ENCODE measurements at places on chromosomes 16 and 17.

- no peak for DNase-seq
These were observed 16.7 kb upstream of the SLC12A3 start for GRCh38 chr16:56848029-56848936.

GRCh38 chr17:2751491-2751890 lies 2.0 kb upstream of the CCDC92B start:
- no peak for DNase-seq

GRCh38 chr17:76123749-76124581 lies 17.1 kb downstream of the FOXJ1 start:
- no peak for DNase-seq

DNA sequence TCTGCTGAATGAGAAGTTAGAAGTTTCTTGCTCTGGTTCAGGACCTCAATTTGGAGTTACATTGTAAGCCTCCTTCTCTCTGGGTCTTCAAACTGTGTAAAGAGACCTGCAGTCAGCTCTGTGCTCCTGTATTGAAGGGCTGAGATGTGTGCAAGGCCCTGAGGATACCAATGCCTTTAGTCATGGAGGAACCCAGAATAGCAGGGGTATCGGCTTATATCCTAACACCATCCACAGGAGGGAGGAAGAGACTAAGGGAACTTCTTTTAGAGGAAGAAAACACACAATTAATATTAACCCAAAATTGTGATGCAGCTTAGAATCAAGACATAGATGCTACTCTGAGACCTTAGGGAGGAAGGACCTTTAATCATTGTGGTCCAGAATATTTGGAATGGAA lies 36.5 kb downstream of the GLP2R start:
- DNase-seq, result no peak

- DNase-seq, result no peak
These were observed 7.5 kb upstream of the SLC6A4 start for GRCh38 chr17:30243002-30243401.

DNA sequence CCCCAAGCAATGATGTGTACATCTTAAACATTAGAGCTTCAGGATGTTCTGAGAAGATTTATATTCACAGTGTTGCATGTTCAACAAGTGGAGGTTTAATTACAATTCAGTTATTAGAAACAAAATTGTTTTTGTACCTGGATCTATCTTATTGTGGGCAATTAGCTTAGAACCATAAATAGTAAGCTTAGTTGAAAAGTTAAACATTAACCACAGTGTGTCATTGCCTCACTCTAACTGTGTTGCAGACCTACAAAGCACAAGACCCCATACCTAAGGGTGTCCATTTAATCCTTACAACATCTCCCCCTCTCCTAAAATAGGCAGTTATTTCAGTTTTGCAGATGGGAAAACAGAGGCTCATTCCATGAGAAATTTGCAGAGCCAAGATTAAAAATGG lies 632.0 kb upstream of the SOX9 start:
- no peak for DNase-seq

GRCh38 chr16:84992717-84993075 lies 18.6 kb downstream of the ZDHHC7 start:
- no peak for DNase-seq

DNA sequence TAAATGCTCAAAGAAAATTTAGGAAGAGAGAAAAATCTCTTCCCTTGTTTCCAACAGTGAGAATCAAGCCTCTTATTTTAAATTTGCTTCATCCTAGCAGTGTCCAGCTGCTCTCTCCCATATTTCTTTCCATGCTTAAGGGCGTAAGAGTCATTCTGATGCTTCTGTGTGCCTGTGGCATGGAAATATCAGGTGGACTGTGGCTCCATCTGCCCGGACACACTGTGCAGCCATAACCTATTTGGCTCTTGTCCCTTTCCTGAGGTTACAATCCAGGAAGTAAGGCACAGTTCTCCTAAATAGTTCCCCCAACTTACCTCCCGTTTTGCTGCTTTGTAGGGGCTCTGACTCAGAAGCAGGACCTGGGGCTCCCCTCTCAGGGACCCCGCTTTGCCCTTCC lies 6.3 kb upstream of the KRT222 start:
- no peak for DNase-seq

DNA sequence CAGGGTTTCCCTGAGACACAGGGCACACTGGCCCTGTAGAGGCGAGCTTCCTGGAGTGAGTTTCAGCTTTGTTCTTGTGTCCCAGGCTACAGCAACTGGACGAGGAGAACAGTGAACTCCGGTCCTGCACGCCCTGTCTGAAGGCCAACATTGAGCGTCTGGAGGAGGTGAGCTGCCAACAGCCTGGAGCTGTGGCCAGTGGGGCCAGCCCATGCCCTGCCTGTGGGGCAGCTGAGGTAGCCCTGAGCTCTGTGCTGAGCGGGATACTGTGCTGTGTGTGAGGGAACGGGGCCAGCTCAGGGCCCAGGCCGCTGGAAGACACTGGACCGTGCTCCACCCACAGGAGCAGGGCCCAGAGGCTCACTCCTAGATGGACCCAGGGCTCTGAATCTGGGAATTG lies 8.7 kb upstream of the CAPN15 start:
- DNase-seq, result no peak

DNA sequence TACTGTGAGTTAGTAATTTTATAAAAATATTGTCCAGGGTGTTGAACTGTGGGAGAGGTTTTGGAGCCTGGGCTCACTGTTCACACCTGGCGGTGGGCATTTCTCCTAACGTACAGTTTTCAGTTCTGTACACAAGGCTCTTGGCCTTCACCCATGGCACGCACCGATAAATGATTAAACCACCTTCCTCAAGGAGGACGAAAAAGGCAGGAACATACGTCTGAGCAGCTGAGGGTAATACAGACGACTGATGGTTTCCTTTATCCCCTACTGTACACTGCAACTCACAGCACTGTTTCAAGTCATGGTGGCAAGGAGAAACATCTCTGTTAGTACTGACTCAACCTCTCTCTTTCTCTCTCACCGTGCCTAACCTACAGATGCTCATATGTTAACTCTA lies 1.4 kb upstream of the ST6GALNAC1 start:
- no peak for DNase-seq

DNA sequence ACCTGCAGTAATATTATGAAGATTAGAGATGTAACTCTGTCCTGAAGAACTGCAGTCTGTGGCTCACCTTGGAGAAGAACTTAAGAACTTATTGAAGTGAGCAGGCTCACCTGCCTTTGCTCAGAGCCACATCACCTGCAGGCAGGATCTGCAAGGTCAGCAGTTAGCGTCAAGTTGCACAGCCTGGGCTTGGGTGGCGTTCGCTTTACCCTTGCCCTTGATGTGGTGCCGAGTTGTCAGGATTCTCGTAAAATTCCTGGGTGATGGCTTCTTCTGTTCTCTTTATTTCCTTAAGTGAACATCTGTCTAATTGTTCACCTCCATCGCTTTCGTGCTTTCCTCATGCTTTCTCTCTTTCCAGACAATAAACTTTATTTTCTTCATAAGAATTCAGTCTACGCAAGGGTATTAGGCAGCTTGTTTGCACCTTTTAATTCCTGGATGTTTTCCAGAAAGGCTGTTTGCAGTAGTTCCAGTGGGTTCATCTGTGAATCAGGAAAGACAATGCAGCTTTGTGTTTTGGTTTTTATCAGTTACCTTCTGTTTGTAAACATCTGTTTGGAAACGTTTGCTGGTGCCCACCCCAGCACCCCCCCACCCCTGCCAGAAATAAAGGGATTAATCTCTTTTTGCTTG lies 254.3 kb downstream of the WWOX start:
- no peak for DNase-seq

DNA sequence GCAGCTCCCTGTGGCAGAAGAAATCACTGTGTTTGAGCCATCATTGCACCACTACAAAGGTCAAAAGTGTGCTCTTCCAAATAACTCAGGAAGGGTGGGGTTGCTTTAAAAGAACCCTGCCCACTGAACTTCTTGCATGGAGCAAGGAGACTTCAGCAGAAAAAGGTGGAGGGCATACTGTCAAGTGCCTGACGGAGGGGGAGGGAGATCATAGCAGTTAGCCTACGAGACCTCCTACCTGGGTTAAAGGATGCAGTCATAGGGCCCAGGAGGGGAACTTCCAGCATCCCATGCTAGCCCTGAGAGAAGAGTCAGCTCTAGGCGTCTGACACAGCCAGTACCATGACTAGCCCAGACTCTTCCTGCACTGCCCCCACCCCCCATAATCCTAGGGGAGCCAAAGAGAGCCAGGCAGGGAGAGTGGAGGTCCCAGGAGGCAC lies 45.3 kb upstream of the MSI2 start:
- no peak for DNase-seq

DNA sequence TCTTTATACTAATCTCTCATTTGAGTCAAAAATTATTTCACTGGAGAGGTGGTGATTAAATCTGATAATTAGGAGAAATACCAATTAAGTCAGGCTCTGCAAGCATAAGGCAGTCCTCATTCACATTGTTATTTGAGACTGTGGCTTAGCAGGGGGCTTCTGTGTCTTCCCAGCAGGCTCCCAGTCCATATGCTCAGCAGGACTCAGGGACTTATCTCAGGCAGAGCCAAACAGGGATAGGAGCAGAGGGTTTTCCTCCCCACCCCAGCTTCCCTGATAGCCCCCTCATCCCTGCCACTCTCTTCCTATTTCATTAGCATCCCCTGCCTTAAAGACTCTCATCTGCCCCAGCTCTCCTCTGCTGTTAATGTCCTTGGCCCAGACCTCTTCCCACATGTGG lies 104.3 kb upstream of the DNAH9 start:
- no peak for DNase-seq

DNA sequence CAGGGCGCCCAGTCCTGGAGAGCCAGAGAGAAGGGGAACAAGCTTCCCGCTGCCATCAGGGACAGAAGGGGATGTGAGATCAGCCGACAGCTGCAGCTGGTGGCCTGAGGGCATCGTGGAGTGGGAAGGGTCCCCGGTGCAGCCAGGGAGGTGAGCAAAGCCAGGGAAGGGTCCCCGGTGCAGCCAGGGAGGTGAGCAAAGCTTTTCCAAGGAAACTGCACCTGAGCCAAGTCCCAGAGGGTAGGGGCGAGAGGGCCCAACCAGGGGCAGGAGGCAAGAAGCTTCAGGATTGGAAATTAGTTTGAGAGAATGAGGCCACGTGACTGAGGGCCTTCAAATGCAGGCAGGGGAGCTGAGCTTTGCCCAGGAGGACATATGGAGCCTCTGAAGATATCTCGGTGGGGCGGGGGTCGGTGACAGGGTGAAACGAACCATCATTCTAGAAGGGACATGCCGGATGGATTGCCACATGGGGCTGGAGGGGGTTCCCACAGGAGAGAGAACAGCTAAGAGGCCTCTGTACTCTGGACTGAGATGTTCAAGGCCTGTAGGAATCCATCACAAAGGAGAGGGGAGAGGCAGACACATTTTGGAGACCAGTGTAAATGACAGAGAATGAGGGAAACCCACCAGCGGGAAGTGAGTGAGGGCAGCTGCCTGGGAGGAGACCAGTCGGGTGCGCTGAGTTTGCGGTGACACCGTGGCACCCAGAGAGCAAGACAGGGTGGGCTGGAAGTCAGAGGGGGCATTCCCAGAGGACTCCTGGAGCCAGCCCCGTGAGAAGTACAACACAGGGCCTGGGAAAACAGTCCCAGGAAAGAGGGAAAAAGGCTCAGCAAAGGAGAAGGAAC lies 31.4 kb upstream of the RPH3AL start:
- DNase-seq, result no peak

DNA sequence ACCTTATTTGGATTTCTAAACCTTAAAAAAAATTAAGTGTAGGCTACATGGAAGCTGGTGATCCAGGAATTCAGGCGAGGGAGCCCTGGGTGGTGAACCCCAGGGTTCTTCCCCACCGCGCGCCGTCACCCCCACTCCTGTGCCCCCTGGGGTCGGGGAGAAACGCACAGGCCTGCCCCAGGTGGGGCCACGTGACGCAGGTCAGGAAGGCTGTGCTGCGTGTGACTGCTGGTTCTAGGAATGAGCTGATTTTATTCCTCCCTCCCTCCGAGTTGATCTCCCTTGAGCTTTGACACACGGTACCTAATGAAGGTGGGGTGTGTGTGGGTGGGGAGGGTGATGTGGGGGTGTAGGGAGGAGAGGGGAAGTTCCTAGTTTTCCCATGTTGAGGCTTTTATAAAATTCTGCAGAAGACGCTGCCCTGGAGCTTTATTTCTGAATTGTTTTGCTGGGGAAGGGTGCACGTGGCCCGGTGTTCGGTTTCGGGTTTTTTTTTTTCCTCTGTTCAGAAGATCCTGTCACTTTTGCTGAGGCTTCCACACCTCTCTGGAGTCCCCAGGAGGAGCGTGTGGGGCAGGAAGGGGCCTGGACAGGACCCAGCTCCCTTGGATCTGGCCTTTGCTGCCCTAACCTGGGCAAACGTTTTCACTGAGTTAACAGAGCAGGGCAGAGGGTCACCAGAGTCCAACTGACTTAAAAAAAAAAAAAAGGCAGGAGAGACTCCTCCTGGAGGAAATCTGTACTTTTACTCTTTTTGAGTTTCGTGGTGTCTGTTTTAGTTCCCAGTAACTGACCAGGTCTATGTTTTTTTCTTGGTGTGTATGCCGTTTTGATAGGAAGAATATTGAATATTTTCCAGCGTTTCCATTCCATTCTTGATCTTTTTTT lies 55.8 kb upstream of the GSE1 start:
- peak; percentile 56 for DNase-seq

- DNase-seq, result no peak
These were observed 7.5 kb downstream of the SEC14L1 start for GRCh38 chr17:77148077-77148939.
